Left renal pelvis (tissue), 4 donors: ENCODE measurements at places on chromosomes 16 and 17. TPM values are rescaled to one million over a fixed set of nuclear protein-coding genes. Genes with fewer than 3 reads are reported as not detected.

GRCh38 chr17:9986754-9987382 is 81.8 kb upstream of the RCVRN start:
- DNase-seq = no peak

Gene PMFBP1
- 4.2 TPM for polyA plus RNA-seq

DNA sequence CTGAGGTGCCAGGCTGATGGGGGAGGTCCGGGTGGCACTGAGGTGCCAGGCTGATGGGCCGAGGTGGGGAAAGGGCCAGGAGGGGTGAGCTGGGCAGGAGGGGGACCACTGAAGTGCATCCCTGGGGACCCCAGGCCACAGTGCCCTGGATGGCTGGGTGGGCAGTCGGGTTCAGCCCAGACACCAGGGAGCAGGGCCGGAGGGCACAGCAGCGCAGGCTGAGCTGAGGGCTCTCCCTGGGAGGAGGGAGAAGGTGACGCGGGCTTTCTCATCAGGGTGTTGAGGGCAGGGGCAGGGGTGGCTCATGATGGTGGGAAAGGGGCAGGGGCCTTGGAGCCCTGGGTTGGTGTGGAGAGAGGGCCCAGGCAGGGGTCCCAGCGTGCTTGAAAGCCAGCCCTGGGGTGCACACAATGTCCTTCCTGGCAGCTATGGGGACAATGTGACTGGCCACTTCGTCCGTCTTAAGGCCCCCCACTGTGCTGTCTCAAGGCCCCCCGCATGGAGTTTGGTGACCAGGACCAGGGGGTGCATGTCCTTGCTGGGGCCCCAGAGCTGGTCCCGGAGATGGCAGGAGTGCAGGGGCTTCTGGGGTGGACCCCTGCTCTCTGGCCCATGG is 16.0 kb downstream of the CD7 start:
- no peak for DNase-seq

- DNase-seq = no peak
These were observed 156.5 kb downstream of the FOXL1 start for GRCh38 chr16:86734543-86735460.

- DNase-seq = no peak
These were observed 2.7 kb downstream of the SOCS1 start for GRCh38 chr16:11253009-11253994.

DNA sequence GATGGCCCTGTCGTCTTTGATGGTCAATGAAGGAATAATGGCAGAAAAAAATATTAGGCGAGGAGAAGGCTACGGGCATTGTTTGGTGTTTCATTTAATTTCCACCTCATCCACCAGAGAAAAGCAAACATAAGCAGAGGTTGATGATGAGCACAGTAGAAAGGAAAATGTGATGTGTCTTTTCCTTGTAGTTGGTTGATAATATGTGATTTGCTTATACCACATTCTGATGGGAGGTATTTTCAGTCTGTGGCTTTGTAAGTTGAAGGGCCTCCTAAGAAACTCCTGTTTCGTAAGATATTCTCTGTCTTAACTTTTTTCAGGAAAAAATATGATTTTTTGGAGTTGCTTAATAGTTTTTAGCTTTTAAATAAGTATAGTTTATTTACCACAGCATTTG is 215.7 kb downstream of the PRKCA start:
- no peak for DNase-seq

Gene FSCN2
- 1.6 TPM for polyA plus RNA-seq

DNA sequence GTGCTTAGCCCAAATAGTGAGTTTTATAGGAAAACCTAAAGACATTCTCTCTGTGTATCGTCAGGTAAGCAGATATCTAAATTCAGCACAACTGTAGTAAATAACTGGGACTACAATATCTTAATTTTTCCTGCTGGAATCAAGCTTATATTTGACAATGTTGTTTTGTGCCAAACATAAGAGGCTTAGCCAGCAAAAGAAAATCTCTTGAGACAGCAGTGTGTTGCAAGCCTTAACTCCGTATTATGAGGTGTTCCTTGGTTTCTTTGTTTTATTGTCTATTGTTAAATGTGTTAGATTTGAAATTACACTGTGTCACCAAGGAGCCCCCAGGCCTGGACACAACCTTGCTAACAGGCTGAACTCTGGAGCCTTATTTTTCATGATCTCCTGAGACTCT is 1570.6 kb upstream of the GOT2 start:
- DNase-seq = no peak

GRCh38 chr17:15092762-15093161 is 172.4 kb downstream of the PMP22 start:
- DNase-seq = no peak

Gene HBQ1
- polyA plus RNA-seq = 4.5 TPM

GRCh38 chr16:8032406-8032805 is 557.9 kb downstream of the TMEM114 start:
- DNase-seq = no peak

Gene PRR15L
- 19.3 TPM for polyA plus RNA-seq

DNA sequence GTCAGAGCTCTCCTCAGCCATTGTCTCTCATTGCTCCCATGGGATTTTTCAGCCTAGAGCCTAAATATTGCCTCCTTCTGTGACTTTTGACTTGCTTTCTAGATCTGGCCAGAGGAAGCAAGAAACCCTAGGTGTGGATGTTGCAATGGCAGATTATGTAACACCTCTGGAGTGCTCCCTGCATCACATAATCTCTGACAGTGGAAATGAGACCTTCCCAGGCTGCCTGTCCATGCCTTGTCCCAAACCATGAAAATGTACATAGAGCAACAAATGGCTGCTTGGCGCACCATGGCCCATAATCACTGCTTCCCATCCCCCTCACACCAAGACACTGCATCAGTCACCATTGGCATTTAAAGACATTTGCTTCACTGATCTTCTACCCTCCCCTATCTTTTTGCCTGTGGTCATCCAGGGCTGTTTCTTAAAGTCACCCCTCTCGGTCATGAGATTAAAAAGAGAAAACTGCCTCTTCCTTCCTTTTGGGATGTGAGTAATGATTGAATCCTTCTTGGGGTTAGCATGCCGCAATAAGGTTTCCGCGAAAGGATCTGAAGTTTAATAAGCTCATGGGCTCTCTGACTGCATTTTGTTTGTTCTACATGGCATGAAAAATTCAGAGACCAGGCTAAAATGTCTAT is 34.2 kb upstream of the CCL2 start:
- DNase-seq = no peak

DNA sequence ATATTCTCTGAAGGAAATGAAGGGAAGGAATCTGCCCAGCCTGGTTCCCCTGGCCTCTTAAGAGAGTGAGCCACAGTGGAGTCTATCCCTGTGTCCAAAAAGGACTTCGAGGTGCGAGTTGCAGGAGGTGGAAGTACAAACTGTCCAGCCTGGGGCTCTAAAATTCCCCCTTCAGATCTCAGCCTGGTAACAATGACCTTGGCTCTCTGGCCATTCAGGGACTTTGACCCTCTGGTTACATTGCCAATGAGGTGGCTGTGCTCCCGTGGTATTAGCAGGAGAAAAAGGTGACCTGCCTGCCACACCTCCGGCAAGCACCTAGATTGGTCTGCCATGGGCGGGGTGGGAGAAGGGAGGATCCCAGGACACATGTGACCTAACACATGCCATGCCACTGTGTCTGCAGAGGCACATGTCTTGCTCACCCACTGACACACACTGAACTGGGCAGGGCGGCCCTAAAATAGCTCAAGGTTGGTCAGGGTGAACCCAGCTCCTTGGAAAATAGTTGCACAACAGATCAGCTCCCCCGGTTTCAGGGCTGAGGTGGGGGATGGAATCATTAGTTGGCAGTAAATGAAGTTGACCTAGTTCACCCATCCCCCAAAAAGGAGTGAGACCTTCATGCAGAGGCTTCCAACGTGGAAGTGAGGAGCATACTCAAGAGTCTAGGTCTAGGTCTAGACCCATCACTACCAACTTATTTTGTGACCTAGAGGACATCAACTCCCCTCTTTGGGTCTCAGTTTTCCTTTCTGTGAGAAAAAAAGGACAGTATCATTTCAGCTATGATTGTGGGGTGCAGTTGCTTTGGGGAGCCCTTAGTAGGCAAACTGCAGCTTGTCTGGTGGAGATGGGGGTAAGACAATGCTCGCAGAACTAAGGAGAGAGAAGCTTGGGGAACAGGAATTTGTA is 2.2 kb downstream of the NR1D1 start:
- DNase-seq = no peak

Gene KRT9
- not detected for polyA plus RNA-seq

DNA sequence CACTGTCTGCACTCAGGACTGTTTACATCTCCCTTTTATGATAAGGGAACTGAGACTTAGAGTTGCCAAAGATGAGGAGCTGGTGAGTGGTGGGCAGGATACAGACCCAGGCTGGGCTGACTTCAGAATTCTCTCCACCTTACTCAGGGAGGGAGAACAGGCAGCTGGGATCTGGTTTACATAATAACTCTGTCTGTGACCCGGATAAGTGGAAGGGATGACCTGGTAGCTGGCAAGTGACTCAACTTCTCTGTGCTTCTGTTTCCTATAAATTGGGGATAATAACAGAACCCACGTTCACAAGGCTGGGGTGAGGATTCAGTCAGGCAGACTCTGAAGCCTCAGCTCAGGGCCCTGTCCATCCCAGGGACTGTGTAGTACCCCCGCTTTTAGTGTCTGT is 2.6 kb downstream of the SNX20 start:
- DNase-seq = no peak

Gene GAS2L2
- 0.10 TPM for polyA plus RNA-seq

GRCh38 chr17:1713878-1714426 is 3.8 kb upstream of the TLCD2 start:
- no peak for DNase-seq

DNA sequence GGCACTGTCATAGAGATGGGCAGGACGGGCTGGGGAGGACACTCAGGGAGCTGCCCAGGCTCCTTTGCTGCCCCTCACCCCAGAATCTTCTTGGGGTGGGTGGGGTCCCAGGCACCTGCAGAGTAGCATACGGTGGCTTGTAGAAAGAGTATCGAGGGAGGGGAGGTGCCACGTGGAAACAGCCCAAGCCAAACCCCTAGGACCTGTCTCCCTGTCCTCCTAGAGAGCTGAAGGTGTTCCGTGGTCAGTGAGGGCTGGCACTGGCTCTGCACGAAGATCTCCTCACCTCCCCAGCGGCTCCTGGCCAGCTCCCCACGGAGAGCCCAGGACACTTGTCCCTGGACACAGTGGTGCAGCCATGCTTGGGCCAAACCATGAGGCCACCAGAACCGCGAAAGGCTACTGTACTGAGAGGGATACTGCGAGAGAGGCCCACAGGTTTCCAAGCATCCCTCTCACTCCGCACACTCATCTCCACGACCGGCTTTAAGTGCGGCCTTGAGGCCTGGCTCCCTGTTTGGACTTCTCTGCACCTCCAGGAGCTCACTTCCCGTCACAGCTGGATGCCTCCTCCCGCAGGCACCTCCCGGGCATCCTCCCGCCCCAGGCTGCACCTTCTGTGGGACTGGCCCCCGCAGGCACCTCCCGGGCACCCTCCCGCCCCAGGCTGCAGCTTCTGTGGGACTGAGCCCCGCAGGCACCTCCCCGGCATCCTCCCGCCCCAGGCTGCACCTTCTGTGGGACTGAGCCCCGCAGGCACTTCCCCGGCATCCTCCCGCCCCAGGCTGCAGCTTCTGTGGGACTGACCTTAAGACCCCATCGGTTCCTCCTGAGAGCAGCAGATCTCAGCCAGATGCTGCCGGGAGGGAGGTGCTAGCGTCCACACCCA is 2.0 kb upstream of the MAFG start:
- no peak for DNase-seq

DNA sequence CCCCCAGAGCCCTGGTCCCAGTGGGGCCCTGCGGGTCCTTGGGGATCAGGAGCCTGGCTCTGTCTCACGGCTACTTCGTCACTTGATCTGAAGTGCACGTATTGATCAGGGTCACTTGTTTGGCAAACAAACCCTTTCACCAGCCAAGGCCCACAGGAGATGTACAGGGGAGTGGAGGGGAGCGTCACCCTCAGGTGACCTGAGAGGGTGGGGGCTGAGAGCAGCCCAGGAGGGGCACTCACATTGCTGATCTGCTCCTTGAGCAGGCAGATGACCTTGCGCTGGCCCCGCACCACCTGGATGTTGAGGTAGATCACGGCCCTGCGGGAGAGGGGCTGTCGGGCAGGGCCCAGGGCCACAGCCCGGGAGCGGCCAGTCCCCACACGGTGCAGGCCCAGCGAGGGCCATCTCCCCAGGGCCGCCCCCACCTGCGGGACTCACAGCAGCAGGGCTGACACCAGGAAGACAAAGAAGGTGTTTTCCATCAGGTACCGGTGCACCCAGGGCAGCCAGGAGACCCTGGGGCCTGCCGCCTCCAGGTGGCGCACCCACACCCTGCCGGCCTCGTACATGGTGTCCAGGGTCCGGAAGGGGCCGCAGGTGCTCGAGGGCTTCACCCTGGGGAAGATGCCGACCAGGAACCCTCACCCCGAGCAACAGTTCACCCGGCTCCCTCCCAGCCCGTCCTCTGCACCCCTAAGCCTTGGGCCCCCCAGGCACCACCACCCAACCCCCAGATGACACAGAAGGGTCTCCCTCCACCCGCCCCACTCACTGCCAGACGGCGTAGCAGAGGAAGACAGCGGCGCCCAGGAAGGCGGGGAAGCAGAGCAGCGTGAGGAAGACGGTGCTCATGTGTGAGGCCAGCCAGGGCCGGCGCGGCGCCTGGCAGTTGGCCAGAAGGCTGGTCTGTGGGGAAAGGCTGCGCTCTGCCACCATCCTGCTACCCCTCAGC is 11.3 kb downstream of the TMC6 start:
- no peak for DNase-seq

Gene NPIPA1
- 152 TPM for polyA plus RNA-seq

DNA sequence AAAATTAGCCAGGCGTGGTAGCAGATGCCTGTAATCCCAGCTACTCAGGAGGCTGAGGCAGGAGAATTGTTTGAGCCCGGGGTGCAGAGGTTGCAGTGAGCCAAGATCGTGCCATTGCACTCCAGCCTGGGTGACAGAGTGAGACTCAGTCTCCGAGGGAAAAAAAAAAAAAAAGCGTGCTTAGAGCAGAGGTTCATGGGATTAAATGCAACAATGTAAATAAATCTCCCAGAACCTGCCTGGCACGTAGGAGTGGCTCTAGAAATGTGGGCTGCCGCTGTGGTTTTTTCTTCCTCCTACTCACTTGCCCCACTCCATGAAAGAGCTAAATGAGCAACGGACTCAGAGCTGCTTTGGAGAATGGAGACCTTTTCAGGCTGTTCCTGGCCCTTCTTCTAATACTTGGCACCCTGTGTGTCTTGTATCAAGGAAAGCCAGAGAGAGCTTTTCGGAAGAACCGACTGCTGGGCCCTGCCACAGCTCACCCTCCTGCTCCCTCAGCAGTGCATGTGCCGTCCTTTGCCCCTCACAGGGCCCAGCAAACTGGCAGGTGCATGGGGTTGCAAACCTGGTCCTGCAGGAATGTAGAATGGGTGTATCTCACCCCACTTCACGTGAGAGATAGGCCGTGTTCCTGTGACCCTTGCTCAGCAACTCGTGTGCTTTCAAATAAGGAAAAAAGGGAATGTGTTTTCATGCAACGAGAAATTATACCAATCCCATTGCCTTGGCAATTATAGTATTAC is 52.0 kb downstream of the LDHD start:
- no peak for DNase-seq

GRCh38 chr17:43732958-43733357 is 25.6 kb downstream of the SOST start:
- DNase-seq = no peak

DNA sequence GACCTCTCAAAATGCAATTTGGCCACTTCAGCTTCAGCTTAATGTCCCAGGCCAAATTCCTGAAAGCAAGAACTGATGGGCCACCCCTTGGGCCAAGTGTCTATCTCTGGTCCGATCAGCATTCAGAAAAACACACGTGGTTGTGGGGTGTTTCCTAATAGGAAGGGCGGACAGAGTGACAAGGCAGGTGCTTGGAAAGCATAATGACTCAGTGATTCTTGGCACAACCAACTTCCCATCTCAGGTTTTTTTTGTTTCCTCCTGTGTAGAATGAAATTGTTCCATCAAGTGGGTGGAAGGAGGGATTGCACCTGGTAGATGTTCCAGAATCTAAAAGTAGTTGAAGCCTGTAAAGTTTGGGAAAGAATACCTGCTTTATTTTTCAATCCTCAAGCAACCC is 155.6 kb downstream of the HS3ST2 start:
- DNase-seq = no peak
